ENCODE measurements at places on chromosomes 4 and X.

DNA sequence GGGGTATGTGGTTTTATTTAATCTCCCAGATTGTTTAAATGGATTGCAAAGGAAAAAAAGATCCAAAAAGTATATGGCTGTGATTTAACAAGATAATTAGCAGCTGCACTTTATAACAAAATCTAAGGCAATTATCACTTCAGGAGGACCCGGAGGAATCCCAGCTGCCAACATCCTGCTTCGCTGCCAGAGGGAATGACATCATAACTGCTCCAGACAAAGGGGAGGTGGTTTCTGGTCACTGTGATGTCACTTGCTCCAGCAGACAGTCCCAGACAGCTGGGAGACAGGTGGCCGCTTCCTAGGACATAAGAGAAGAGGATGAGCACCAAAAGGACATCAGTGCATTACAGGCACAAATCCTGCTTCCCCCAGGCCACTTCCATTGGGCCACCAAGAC is 371.0 kb downstream of the BCOR start:
- no peak for DNase-seq

DNA sequence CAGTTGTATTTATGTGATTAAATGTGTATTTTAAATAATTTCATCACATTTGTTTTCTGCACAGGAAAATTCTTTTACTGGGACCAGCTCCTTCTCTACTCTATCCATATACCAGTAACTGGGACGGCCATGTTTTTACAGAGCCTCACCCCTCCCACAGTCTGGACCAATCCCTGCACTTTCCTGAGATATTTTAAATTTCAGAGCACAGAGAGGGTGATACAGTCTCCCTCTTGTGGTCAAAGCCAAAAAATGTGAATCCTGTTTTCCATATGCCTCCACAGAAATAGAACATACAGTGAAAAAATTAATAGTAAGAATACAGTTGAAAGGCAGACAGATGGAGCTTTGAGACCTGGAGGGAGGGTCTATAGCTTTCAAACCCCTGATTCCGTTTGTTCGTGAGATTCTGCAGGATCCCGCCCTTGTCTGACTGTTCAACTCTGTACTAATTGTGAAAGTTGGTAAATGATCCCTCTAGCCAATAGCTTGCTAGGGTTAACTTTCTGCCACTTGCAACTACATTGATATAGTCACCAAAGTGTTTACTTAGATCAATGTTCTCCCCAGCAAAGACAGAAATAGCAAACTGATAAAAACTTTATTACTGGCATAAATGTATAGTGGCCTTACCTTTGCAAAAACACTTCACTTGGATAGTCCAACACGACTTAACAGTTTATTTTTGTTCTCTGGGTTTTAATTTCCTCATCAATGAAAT is 172.2 kb downstream of the PPARGC1A start:
- peak; percentile 44 for DNase-seq

- DNase-seq, result no peak
Measured at GRCh38 chr4:126558596-126558995, 1074.2 kb upstream of the INTU start.

GRCh38 chr4:78732332-78733104 is 43.6 kb upstream of the BMP2K start:
- peak; percentile 53 for DNase-seq

DNA sequence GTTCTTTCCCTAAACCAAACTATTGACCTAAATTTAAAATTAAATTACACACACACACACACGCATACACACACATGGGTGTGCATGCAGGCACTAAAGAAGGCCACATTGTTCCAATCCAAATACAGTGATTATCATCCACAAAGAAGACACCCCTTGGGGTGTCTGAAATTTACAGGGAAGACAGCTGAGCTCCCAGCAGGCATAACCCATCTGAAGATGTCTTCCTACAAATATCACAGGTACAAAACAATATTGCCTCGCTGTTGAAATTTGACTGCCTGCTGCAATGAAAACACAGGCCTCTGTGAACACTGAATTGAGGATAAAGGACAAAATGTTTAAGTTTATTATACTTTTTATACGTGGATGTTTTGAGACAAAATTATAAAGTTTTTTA is 50.2 kb upstream of the SLC7A11 start:
- DNase-seq, result no peak

DNA sequence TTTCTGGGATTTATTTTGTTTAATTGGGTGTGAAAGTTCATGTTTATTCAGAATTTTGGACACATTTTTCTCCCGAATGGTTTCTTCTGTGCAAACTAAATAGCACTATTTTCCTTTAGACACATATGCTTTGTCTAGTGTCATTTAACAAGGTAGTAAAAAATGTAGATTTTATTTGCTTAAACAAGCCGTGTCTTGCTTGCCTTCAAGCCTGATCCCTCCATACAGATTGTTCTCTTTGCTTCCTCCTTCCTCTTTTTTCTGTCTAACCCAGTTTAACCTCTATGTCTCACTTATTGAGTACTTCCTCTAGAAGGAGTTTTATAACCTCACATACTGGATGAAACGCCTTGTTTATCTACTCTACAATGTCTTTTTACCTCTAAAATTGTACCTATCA is 211.8 kb downstream of the NPFFR2 start:
- peak; percentile 47 for DNase-seq

GRCh38 chr4:19167311-19167710 is 1084.4 kb upstream of the SLIT2 start:
- no peak for DNase-seq

- no peak for DNase-seq
Measured at GRCh38 chr4:170058826-170059225, 30.9 kb downstream of the AADAT start.

DNA sequence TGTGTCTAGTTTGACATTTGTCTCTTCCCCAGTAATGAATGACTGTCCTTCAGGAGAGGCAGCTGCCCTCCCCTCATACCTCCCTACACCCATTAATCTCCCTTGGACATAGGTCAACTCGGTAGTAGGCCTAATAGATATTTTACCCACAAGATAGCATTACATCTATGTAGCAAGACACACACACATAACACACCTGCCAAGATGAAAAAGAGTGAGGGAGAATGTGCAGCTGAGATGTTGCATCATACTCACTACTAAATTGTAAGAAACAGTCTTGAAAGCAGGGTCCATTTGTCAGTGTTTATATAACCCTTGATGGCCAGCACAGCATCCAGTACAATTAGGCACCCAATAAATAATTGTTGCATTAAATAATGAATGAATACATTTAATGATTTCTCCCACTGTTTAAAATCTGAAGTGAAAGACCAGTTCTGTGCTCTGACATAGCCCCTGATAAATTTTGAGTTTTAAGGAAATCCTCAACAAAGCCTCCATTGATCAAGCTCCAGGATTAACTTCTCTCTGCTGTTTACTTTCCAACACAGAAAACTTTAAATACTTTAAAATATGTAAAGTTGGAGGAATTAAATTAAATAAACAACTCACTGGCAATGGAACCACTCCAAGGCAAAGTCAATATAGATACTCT is 440.8 kb upstream of the RASGEF1B start:
- no peak for DNase-seq

DNA sequence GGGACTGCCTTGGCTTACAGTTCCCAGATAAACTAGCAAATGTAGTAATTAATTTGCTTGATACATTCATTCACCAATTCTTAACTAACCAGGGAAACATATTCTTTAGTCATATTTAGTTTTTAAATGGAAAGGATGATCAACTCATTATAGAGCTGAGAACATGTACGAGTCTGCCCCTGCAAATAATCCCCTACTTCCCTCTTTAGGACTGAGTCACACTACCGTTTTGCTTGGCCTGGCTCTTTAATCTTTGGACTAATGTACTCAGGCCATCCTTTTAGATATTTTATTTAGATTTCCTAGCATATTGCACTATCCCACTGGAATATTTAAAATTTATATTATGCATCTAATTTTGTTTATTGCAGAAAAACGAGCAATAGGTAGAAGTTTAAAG is 105.5 kb upstream of the LCORL start:
- no peak for DNase-seq
